ENCODE measurements at places on chromosomes 6 and 20.

DNA sequence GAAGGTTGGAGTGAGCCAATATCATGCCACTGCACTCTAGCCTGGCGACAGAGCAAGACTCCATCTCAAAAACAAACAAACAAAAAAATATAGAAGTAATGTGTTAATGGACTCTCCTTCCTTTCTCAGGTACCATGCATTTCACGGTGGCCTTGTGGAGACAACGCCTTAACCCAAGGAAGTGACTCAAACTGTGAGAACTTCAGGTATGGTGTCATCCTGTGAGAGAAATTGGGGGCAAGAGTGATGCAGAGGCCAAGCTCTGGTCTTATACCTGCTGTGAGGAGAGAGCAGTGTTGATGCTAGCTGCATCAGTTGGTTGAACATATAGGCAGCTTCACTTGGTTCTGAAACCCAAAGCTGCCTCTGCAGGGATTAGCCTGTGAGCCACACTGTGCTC, 6.2 kb downstream of the ITCH start:
- no peak for DNase-seq

- DNase-seq = no peak
Observed at GRCh38 chr20:32285621-32286371, 8.3 kb downstream of the KIF3B start.

- peak; percentile 15 for DNase-seq
Observed at GRCh38 chr6:29705389-29706231, 17.6 kb upstream of the HLA-F start.

- no peak for DNase-seq
Observed at GRCh38 chr20:46222521-46223007, 85.7 kb downstream of the CDH22 start.

- DNase-seq = no peak
Observed at GRCh38 chr6:37543361-37543760, 43.7 kb upstream of the CCDC167 start.
